ENCODE measurements at places on chromosomes 6 and 20.

DNA sequence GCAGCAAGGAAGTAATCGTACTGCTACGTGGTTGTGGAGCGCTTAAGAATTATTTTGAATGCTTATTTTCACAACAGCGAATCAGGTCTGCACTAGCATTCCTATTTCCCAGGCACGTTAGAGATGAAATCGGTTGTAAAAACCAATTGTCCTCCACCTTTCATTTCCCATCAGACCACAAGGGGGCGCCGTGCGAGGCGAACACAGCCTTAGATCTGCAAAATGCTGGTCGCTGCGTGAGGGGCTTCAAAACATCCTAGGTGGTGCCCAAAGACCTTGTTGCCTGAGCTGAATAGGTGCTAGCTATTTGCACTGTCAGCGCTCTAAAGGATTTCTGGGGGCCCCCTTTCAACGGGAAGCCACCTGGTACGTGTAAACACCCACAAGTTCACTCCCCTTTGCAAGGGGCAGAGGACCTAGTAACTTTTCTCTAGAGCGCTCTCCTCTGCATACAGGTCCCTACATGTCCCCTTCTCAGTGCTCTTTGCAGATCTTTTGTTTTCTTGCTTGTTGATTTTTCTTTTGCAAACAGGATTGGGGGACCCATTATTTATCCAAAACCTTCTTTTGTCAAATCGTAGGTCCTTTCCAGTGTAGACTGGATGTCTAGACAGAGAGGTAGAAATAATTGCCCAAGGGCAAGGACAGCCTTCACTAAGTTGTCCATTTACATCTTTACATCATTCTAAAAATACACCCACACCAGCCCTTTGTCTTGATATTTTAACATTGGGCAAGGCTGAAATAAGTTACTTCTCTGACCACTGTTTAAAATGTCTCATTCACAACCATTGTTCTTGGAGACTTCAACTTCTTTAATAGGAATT is 59.8 kb downstream of the NEDD9 start:
- peak overlapping the region; percentile 90 for H3K27ac ChIP-seq
- no peaks in the 10 kb centered on the region for H3K36me3 ChIP-seq
- H3K4me1 ChIP-seq = peaks cover 2% of the 10 kb centered on the region
- no peak overlapping the region for H3K4me3 ChIP-seq
- H3K27me3 ChIP-seq = no peaks in the 10 kb centered on the region

DNA sequence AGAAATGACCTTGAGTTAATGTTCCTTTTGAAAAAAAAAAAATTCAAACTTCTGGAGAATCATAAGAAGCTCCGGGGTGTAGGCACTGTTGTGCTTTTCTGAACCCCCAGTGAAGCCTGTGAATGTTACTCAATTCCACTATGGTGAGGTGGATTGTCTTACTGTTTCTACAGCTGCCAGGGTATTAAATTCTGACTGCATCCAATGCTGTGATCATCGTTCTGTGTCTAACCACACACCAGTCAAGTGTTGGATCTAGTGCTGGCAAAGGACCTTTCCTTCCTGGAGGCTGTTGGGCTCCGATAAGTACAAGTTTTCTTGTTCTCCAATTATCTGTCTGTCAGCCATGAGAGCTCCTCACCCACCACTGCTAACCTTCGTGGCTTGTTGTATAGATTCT is 162.0 kb upstream of the EPHA7 start:
- H3K36me3 ChIP-seq = no peaks in the 10 kb centered on the region
- no peaks in the 10 kb centered on the region for H3K4me1 ChIP-seq
- no peak for DNase-seq
- H3K4me3 ChIP-seq = no peak overlapping the region
- no peaks in the 10 kb centered on the region for H3K27me3 ChIP-seq
- no peak overlapping the region for H3K27ac ChIP-seq

GRCh38 chr6:169248521-169248971 is 5.1 kb downstream of the THBS2 start:
- H3K4me3 ChIP-seq = no peak overlapping the region
- H3K27me3 ChIP-seq = peaks cover 16% of the 10 kb centered on the region
- no peaks in the 10 kb centered on the region for H3K4me1 ChIP-seq
- DNase-seq = no peak
- H3K36me3 ChIP-seq = no peaks in the 10 kb centered on the region
- H3K27ac ChIP-seq = no peak overlapping the region

DNA sequence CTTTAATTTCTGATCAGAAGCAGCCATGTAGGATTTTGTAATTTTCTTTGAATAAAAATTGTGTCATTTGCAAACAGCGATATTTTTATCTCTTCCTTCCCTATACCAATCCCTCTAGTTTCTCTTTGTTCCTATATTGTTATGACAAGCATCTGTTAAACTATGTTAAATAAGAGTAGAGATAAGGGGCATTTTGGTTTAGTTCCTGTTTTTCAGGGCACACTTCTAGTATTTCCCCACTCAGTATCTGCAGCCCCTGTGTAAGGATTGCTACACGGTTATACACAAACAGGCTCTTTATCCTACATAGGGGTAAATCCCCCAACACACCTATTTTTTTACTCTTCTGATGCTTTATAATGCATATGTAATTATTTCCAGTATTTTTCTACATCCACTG is 42.1 kb downstream of the TRERF1 start:
- peaks cover 5% of the 10 kb centered on the region for H3K4me1 ChIP-seq
- no peak for DNase-seq
- H3K27me3 ChIP-seq = no peaks in the 10 kb centered on the region
- no peak overlapping the region for H3K4me3 ChIP-seq
- H3K36me3 ChIP-seq = no peaks in the 10 kb centered on the region

- no peak for DNase-seq
- no peaks in the 10 kb centered on the region for H3K36me3 ChIP-seq
- no peak overlapping the region for H3K27ac ChIP-seq
- no peaks in the 10 kb centered on the region for H3K4me1 ChIP-seq
These were observed 50.2 kb upstream of the REV3L start for GRCh38 chr6:111533087-111533784.

DNA sequence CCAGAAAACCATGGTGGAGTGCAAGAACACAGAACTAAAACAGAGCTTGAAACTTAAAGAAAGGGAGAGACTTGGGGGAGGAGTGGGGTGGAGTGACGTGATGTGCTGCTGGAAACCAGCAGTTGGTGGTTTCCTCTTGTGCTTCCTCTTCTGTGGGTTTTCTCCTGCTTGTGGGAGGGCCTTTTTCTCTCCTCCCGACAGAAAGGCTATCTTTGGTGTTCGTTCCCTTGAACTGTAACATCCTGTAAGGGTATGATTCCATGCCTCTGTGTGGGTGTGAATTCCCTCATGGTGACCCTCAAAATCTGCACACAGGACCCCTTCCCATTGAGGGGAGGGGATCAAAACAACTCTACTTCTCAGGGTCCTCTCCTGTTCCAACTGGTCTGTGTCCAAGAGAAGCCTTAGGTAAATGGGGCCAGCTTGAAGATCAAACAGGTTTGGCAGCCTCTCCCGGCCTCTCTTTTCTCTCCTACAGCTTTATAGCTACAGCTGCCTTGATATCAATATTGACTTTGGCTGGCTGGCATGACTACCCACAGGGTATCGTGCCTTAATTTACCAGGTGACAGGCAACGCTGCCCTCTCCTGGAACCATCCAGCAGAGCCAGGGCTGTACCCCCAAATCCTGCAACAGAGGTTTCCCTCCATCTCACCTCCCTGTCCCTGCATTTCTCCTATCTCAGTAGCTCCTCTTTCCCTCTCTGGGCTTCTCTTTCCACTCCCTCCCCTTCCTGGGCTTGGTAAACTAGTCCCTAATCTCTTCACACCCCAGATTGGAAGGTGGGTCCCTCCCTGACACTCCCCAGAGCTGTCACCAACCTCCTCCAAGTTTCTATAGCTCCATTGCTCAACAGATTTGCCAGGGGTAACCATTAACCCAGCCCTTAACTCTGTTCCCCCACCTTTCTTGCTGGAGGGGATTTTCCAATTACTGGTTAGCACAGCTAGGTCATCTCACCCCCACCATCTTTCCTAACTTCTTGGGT is 1.5 kb upstream of the MSH5 start:
- peaks cover 11% of the 10 kb centered on the region for H3K36me3 ChIP-seq
- no peak overlapping the region for H3K4me3 ChIP-seq
- peaks cover 32% of the 10 kb centered on the region for H3K4me1 ChIP-seq
- peak overlapping the region; percentile 70 for H3K27ac ChIP-seq
- DNase-seq = no peak
- H3K27me3 ChIP-seq = no peaks in the 10 kb centered on the region

DNA sequence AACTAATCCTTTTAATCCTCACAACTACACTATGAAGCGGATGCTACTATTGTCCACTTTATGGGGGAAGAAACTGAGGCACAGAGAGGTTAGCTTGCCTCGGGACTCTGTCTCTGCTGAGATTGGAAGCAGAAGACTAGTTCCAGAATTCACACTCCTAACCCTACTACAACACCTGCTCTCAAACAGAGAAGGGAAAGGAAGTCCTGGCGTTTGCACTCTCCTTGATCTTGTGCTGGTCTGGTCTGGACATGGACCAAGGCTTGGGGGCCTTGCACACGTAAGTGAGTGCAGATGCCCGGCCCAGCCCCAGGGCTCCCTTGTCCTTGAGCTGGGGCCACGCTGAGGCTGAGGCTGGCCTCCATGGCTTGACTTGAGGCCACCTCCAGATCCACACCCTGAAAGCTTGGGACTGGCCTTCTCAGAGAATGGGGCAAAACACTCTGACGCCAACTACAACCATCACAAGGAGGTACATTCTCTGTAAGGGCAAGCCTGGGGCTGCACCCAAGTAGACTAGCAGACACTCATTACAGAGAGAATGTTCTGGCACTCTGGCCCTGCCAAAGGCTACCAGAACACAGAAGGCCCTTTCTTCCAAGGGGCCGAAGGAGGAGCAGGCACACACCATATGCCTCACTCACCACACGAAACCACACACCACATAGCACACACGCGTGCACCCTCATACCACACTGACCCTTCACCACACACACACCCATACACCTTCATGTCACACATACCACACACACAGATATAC is 33.3 kb upstream of the EZR start:
- peaks cover 39% of the 10 kb centered on the region for H3K4me1 ChIP-seq
- DNase-seq = no peak
- peak overlapping the region; percentile 97 for H3K27ac ChIP-seq
- H3K4me3 ChIP-seq = no peak overlapping the region
- H3K27me3 ChIP-seq = no peaks in the 10 kb centered on the region

DNA sequence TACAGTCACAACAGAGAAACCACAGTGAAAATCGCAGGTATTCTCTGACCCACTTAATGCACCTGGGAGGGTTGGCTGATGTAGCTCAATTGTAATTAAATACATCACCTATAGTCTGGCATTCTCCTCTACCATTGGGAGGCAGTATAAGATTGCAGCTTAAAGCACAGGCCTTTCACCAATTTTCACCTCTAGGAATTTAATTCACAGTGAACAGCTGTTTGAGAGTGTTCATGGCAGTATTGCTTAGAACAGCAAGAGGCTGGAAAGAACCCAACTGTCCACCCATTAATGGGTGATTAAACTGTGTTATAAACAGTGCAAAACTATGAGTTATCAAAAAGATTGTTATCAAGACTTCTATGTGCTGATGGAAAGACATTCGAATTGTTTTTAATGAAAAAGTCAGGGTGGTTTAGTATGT is 2.0 kb downstream of the EDEM2 start:
- peaks cover 5% of the 10 kb centered on the region for H3K4me1 ChIP-seq
- no peak overlapping the region for H3K27ac ChIP-seq
- peak; percentile 74 for DNase-seq
- H3K4me3 ChIP-seq = no peak overlapping the region
- peaks cover 13% of the 10 kb centered on the region for H3K36me3 ChIP-seq

DNA sequence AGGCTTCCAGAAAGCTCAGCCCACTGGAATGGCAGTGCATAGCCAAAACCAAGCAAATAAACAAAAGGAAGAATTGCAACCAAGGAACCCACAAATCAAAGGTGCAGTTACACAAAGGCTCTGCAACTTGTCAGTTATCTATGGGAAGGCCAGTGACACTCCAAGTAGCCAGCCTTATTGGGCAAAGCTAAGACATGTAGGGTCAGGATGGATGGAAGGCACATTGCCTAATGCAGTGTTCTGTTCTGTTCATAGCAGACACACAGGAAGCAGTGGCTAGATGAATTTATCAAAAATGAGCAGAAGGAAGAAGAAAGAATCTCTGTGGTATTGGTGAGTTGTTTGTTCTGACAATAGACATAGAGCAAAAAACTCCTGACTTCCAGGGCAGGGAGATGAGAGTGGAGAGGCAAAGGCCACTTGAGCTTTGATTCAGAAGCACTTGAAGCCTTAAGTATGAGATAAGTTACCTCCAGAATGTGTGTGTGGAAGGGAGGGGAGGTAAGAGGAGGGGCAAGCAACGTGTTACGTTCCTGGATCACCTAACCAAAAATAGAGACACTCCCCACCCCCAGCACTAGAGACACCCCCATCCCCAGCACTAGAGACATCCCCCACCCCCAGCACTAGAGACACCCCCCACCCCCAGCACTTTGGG is 57.9 kb upstream of the AKAP12 start:
- no peak overlapping the region for H3K4me3 ChIP-seq
- DNase-seq = no peak
- no peak overlapping the region for H3K27ac ChIP-seq
- H3K27me3 ChIP-seq = no peaks in the 10 kb centered on the region
- no peaks in the 10 kb centered on the region for H3K4me1 ChIP-seq
- no peaks in the 10 kb centered on the region for H3K36me3 ChIP-seq

GRCh38 chr6:22958677-22959076 is 389.3 kb downstream of the HDGFL1 start:
- H3K27ac ChIP-seq = no peak overlapping the region
- no peak for DNase-seq
- no peak overlapping the region for H3K4me3 ChIP-seq
- no peaks in the 10 kb centered on the region for H3K36me3 ChIP-seq

- no peak for DNase-seq
- peaks cover 3% of the 10 kb centered on the region for H3K36me3 ChIP-seq
- no peak overlapping the region for H3K4me3 ChIP-seq
These were observed 4.4 kb downstream of the STX16 start for GRCh38 chr20:58655328-58656107.

GRCh38 chr6:137819740-137820139 is 47.3 kb upstream of the TNFAIP3 start:
- H3K27ac ChIP-seq = no peak overlapping the region
- no peak for DNase-seq
- H3K36me3 ChIP-seq = no peaks in the 10 kb centered on the region
- H3K4me3 ChIP-seq = no peak overlapping the region

DNA sequence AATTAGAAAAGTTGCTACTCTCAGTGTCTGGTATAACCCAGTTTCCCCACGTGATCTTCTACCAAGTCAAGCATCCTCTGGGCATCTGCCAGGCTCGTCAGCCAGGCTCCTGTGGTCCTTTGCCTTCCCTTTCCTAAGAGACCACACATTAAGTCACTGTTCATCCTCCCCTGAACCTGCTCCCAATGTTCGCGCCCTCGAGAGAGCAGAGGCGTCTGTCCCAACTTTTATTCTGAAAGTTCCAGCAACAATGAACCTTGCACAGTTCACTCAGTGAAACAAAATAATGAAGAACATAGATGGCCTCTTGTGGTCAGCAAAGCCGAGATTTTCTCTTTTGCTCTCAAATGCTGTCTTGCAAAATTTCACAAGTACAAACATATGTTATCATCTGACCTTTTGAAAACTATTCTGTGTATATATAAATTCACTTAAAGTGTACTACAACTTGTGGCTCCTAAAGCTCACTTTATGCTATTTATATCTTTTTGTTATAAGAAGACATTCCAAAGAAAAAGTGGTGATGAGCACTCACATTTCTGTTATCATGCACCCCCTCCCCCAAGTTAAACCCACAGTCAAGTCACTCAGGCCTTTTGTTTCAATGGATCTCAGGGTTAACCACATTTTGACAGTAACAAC is 39.2 kb upstream of the NHSL1 start:
- H3K4me3 ChIP-seq = no peak overlapping the region
- no peak for DNase-seq
- H3K4me1 ChIP-seq = peaks cover 4% of the 10 kb centered on the region
- no peaks in the 10 kb centered on the region for H3K27me3 ChIP-seq
- no peak overlapping the region for H3K27ac ChIP-seq
